ENCODE measurements at places on chromosomes 7 and 10.

GRCh38 chr7:122046402-122046801 is 97.6 kb downstream of the AASS start:
- DNase-seq: no peak

- DNase-seq: no peak
These were observed 43.9 kb downstream of the PNLIPRP2 start for GRCh38 chr10:116664631-116665030.

DNA sequence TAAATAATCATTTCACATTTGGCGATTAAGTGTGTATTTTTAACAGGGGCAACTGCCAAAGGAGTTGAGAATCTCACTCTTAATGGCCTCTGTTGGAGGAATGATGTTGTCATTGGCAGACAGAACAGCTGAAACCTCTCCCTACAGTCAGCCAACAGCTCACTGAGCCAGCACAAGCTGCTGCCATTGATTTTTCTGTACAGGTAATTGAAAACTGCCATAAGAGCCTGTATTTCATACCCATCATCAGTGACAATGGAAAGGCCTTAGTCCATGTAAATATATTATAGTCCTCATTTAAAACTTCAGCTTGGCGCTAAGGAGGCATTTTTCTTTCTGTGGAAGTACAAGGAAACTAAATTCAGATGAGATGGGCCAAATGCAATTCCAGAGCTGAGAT is 28.1 kb upstream of the PTN start:
- DNase-seq: no peak

- DNase-seq: no peak
These were observed 1290.3 kb upstream of the SORCS1 start for GRCh38 chr10:108454793-108455192.

GRCh38 chr7:81484261-81484660 is 285.6 kb downstream of the HGF start:
- DNase-seq: no peak

GRCh38 chr7:101804088-101804963 is 13.1 kb upstream of the CUX1 start:
- no peak for DNase-seq
